Hippocampal formation (tissue), 2 donors: ENCODE measurements at places on chromosomes 4 and X.

DNA sequence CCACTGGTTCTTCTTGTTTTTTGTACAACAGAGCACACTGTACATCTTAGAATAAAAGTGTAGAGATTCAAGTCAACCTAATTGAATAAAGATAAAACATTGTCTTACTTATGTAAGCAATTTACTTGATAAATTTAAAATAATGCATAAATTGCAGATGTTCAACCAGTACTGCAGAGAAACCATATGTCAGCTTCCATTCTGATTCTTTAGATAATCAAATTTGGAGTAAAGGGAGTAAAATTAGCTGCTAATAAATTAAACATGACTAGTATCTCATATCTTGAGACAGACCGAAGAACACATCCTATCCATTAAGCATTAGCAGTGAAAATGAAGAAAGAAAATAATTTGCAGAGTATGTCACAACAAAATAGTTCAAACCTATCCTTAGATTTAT is 261.2 kb downstream of the GASK1B start:
- DNase-seq = no peak

- DNase-seq = no peak
Measured at GRCh38 chr4:175306436-175306835, 388.3 kb downstream of the ADAM29 start.

DNA sequence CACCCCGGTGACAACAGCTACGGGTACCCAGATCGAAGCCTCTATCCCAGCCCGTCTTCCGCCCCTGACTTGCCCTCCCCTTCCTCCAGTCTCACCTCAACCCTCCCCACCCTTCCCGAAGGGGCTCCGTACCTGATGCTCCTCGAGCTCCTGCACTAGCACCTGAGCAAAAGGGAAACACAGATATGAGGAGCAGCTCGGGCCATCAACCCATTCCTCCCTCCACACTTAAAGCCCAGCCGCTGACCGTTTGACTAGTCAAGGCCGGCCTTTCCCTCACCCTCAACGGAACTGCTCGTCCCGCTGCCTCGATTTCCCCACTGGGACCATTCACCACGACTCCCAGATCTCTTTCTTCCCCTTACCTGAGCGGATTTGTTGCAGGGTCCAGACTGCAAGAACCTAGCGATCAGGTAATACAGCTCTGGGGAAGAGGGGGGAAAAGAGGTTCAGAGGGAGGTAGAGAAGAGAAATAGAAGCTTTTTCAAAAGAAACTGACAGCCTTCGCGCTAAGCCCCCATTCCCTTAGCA is 731 bp downstream of the BRWD3 start:
- no peak for DNase-seq

- no peak for DNase-seq
Measured at GRCh38 chr4:188168726-188169373, 29.6 kb downstream of the TRIML1 start.

DNA sequence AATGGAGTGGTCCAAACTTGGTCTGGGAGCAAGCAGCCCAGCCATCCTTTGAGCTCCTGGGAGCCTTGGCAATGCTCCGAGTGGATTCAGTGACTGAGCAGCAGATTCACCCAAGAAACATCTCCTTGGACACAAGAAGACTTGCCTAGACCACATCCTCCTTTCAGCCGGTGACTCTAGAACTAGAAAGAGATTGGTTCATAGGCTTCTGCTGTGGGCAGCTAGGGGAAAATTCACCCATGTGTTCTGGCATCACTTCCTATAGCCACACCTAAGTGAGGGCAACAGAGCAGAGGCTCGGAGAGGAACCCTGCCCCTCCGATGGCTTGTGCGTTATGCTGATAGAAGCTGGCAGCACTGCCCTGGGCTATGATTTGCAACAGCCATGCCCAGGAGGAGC is 16.0 kb downstream of the ZNF275 start:
- DNase-seq = no peak

GRCh38 chr4:13248621-13249298 is 235.4 kb downstream of the RAB28 start:
- DNase-seq = no peak

DNA sequence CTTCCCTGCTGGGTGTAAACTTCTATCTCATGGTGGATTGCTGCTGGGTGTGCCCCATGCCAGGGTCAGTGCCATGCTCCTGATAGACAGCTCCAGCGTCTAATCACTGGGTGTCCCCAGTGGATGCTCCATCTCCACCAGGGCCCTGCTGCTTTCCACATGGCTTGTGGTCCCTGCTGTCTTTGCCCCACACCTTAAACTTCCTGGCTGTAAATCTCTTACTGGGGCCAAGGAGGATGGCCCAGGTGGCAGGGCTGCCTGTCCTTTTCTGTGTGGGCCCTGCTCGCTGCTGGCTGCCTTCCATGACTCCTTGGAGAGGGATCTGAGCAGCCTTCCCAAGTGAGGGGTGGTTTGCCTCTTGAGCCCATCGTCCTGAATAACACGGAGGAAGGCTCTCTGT is 51.8 kb downstream of the RGS12 start:
- no peak for DNase-seq

DNA sequence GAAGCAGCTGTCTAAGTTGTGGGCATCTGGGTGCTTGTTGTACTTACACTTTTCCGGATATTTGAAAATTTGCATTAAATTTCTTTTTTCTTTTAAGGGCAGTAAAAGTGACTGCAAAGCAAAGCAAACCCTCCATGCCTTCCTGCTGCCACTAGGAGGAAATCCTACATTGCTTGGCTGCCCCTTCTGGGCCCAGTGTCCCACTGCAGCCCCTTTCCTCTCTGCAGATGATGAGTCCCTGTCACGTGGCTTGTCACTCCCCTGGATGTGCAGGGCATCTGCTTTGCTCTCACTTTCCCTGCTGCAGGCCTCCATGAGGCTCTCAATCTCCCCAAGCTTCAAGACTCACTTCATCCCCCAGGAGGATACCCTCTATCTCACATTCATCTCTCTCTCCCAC is 12.7 kb downstream of the TSR2 start:
- DNase-seq = no peak

GRCh38 chrX:25206778-25207177 is 191.0 kb upstream of the ARX start:
- no peak for DNase-seq
